ENCODE measurements at places on chromosomes 1 and 21.

DNA sequence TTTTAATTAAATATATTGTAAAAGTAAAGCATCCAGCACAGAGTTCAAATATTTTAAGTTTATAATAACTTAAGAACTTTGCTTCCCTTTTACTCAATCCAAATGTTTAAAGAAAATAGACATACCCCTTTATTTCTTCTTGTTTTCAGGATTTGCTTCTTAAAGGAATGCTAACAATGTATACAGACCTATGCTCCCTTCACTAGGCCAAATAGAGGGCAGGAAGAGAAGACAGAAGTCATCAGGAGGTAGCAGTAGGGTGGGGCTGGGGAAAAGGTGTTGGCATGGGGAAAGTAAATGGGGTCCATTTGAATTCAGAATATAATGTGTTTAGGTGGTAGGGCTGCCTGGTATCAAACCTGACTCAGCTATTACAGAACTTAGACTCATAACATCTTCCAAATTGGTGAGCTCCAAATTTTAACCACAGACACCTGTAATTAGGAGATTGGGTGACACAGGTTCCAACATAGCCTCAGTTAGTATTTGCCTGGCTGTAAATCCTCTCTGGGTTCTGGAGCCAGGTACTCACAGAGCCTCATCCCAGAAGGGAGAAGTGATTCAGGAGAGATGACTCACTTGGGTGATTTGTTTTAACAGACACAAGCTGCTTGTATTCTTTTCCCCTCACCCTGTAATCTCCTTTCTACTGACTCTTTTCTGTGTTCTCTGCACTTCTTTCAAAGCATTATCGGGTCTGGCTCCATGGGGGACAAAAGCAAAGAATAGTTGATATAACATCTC is 60.1 kb upstream of the DUSP10 start:
- DNase-seq = no peak

DNA sequence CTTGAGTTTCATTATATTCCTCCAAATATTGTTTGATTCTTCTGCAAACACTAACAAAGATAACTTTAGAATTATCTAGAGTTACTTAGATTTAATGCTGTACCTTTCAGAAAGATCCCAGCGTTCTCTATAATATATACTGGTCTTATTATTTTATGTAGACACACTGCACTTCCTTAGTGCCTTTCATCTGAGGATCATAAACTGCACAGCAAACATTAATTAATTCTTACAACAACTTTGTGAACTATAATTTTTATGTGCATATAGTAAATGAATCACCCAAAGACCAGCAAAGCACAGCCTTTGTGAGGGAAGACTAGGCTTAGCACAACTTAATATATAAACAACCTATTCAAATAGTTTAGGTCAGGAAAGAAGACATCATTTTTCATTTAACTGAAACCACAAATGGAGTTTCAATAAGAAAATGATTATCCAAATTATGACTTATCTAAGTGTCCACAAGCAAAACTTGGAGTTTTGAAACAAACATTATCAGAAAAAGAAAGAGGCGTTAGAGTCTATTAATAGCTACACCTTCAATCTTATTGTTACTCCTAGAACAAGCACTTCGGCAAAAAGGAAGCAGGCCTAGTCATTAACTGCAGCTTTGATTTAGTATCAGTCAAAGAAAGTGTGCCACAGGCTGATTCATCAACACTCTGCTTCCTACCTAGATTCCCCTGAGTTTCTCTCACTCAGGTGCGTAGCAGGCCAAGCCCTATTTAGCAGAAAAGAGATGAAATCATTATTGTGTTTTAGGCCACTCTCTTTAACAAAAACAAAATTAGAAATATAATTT is 22.5 kb upstream of the RC3H1 start:
- no peak for DNase-seq

DNA sequence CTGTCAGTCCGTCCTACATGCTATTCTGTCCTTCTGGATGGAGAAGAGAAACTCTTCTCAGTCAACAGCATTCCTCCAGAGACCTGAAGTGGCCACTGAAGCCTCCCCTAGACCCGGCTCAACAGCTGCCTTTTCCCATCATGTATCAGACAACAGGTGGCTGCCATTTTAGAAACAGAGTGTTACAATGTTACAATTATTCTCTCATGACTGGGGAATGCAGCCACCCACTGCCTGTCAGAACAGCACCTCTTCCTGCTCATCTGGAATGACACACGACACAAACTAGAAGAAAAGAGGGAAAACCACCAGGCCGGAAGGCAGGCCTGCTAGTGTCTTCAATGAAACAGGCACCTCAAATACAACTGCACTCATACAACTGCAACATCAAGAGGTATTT is 105.3 kb downstream of the PGBD5 start:
- no peak for DNase-seq

DNA sequence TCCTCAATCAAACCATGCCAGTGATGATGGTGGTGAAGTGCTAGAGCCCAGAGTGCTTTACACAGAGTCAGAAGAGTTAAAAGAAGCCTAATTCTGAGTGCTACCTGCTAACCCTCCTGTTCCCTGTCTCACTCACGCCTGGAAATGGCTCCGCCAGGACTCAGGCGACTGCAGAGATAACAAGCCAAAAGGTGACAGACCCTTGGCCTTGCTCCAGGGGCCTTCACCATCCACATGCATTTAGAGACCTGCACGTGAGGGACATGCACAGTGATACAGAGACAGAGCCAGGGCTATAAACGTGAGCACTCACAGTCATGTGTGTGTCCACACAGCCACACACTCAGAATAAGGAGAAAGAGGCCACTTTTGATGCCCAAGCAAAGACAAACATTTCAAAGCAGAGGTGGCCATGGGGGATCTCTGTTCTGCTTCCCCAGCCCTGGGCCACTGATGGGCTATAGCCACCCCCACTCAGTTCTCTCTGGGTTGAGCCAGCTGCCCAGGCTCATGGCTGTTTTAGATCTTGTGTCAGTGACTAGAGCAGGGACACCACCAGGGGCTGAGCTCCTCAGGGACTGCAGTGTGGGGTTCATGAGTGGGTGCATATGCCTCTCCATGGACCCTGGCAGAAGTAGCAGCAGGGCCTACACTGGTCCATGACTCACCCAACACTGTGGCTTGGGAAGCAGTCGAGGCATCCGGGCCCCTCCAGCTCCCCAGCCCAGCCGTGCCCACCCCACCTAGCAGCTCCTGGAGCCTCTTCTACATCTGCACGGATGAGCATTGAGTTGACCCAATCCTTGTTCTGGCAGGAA is 117.2 kb downstream of the EPHB2 start:
- DNase-seq = no peak

- DNase-seq = no peak
Measured at GRCh38 chr1:36089393-36090121, 865 bp downstream of the ADPRS start.

- no peak for DNase-seq
Measured at GRCh38 chr1:25889470-25889869, 14.0 kb upstream of the PAQR7 start.

GRCh38 chr21:25907573-25908275 is 173.0 kb downstream of the GABPA start:
- DNase-seq = no peak

- no peak for DNase-seq
Measured at GRCh38 chr1:41440321-41441085, 44.0 kb downstream of the EDN2 start.

GRCh38 chr1:68379085-68379478 is 70.7 kb downstream of the RPE65 start:
- DNase-seq = no peak

DNA sequence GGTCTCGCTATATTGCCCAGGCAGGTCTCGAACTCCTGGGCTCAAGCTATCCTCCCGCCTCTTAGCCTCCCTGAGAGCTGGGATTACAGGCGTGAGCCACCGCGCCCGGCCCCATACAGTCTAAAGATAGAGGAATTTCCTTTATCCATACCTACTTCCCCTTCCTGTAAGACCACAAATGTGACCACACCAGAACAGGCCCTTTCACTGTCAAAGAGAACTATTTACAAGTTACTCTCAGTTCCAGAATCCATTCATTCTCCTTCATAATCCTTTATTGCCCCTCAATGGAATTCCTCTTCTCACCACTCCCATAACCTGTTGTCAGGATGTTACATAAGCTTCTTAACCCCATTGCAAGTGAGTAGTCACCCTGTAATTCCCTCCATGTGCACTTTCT is 26.3 kb upstream of the SLC5A9 start:
- no peak for DNase-seq

DNA sequence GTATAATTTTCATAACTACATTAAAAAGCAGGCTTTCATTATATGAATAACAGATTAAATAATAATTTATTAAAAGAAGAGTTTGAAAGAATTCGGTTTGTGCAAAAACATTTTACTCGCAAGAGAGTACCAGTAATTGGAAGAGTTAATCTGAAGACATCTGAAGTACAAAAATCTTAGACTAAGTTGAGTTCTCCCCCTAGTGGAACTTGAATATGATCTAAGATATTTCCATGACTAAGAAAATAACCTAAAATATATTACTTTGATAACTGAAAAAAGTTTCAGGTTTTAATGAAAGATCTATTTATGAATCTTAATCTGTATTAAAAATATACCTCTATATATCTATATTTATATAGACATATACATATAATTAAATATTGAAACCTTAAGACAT is 112.5 kb upstream of the GFI1 start:
- DNase-seq = no peak

- DNase-seq = no peak
Measured at GRCh38 chr1:201608635-201609395, 69.9 kb downstream of the NAV1 start.

DNA sequence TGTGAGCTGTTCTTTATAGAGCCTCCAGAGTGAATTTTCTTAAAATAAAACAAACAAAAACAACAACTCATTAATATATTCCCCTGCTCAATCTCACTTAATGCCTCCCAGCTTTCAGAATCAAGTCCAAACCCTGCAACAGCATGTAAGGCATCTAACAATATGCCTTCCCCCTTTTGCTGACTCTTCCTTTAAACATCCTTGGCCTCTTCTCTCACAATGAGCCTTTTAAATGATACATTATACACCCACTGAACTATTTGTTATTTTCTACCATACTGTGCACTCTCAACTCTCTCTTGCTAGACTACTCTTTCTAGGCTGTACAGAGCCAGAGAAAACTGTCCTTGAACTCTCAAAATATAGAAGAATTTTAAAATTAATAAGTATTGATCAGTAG is 115.2 kb upstream of the SNX7 start:
- DNase-seq = no peak

DNA sequence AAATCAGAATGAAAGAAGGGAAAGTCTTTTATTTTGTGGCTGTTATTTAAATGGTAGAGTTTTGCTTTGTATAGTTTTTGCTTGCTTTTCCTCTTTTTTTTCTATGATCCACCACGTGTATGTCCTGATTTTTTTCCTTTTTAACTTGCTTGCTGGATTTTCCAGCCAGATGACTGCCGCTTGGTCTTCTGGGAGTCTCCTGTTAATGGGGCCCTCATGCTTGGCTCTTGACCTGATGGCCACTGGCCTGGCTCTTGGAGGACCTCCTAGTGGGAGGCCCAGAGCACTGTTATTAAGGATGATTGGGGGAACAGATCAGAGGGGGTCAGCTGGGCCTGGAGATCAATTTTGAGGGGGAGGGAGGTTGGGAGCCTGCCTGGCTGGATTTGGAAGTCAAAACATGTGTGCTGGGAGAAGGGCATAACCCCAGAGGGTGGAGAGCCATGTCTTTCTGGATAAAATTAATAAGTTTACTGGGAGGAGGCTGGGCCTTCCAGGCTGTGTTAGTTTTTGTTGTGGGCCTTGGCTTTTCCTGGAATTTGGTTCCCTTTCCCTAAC is 1.2 kb downstream of the FGGY start:
- no peak for DNase-seq
